CD4-positive, alpha-beta T cell treated with Interleukin-4 for 1 hour (primary cell): ENCODE measurements at places on chromosomes 5 and 9.

DNA sequence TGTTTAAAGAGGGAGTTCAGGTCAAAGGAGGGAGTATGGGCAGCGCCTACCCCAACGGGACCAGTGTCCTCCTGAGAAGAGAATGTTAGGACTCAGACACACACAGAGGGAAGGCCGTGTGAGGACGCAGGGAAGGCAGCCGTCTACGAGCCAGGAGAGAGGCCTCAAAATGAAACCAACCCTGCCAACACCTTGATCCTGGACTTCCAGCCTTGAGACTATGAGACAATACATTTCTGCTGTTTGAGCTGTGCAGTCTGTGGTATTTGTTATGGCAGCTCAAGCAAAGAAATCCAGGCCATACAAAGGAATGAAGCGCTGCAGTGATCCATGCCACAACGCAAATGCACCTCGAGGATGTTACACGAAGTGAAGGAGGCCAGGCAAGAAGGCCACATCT, 97.9 kb downstream of the COL23A1 start:
- DNase-seq = no peak

GRCh38 chr5:146238973-146239372, 35.6 kb downstream of the RBM27 start:
- no peak for DNase-seq

DNA sequence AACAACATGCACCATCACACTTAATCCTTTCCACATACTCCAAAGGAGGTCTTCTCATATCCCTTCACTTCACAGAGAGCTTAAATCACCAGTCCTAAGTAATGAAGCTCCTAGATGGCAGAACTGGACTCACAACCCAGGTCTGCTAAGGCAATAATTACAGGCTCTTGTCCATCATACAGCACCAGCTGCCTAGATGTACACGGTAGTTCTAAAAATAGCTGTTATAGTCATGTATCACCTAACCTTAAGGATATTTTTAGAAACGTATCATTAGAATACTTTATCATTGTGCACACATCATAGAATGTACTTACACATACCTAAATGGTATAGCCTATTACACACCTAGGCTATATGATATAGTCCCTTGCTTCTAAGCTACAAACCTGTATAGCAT, 644.6 kb upstream of the RGMB start:
- no peak for DNase-seq

GRCh38 chr9:124894741-124895170, 32.8 kb downstream of the ARPC5L start:
- DNase-seq = peak; percentile 55

GRCh38 chr5:149024477-149024876, 38.4 kb downstream of the SH3TC2 start:
- DNase-seq = no peak

- DNase-seq = no peak
These were observed 9.5 kb downstream of the ARSK start for GRCh38 chr5:95564450-95564849.

DNA sequence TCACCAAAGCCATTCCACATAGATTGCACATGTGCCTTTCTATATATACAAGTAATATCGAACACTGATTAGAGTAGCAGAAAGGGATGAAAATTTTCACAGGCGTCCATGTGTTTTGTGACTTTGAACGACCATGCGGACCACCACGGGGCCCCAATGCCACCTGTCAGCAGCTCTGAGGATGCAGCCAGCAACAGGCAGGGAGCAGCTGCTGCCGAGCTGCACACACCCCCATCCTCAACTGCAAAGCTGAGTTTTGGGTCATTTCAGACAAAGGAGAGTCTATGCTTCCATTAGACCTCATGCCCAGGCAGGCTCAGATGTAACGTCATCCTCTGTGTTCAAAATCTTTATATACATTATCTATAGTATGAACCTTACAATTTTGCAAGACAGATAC, 503.8 kb downstream of the IRX1 start:
- no peak for DNase-seq

DNA sequence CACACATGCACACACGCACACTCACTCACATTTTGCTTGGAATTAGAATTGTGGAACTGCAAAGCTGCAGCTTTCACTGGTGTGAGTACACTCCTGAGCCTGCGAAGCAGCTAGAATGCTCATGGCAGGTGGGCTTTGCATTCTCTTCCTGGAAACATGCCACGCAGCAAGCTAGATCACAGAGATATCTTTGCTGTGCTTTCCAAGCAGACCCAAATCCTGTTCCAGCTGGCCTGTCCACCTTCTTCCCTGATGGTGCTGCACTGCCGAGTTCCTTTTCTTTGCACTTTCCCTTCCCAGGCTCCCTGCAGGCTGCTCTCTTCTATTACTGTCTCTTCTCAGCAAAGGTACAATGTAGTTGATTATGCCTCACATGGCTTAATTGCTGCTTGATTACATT, 92.7 kb upstream of the CKMT2 start:
- DNase-seq = no peak

- no peak for DNase-seq
These were observed 474.6 kb upstream of the WWC1 start for GRCh38 chr5:167816864-167817263.
